ENCODE measurements at places on chromosomes 5 and 9.

- no peak for DNase-seq
Measured at GRCh38 chr9:124973807-124974206, 32.9 kb upstream of the GOLGA1 start.

DNA sequence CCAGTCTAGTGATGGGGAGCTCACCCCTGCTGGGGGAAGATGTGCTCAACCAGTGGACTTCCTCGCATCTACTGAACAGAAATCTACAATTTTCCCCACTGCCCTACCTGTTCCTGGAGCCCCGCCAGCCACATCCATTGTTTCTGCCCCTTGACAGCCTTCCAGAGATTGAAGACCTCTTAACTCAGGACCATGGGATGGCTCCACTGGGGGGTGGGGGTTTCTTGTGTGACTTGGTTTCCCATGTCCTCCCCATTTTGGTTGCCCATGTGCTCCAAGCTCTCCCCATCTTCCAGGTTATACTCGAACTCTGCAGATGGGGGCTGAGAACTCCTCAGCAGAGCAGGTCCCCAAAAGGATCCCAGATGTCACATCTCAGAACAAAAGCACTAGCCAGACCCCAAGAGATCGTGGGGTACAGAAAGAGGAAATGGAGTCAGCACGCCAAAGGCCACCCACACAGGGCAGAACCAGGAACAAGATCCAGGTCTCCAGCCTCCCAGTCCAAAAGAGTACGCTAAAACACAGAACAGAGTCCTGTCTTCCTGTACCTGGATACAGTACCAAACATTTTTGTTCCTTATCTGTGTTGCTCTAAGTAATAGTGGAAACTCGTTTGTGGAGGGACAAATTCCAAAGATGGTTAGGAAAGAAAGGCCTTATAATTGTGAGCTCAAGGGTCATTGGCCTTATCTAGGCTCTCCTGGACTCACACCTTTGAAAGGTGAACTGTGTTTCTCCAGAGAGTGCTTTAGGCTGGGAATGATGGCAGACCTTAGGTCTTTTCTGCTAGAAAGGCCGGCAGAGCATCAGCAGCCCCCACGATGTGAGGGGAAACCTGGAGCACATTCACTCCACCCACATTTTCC is 15.8 kb downstream of the CORO2A start:
- no peak for DNase-seq

GRCh38 chr5:51387884-51388275 is 4.6 kb downstream of the ISL1 start:
- no peak for DNase-seq

- DNase-seq: no peak
Measured at GRCh38 chr9:75715360-75715759, 175.1 kb upstream of the PCSK5 start.

DNA sequence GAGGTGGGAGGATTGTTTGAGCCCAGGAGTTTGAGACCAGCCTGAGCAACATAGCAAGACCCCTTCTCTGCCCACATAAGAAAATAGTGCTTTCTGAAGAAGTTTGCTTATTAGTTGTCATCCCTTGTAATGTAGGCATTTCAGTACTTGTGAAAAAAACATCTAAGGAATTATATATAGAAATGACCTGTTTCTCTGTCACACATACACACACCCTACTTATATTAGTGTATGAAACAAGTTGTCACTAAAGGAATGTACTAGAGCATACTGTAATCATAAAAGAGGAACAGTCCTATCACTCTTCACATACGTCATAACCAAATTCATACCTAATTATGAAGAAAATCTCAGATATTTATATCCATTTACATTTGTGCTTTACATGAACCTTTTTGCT is 122.0 kb downstream of the NIPBL start:
- DNase-seq: no peak

DNA sequence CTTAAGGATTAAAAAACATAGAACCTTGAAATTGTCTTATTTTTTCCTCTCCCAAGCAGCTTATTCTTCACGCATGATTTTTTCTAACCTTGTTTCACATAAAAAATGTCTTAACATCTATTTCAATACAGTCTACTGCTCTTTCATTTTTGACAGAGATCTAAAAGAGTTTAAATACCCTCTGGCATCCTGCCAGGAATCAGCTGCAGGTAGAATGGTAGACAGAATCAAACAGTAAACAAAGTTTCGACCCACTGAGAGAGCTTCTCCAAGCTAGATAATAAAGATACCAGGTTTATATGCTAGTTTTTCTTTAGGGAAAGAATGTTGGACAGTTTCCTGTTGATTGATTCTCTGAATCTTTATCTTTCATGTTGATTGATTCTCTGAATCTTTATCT is 555.8 kb upstream of the CDH9 start:
- no peak for DNase-seq

- no peak for DNase-seq
Measured at GRCh38 chr9:95092262-95093072, 225.0 kb downstream of the FANCC start.

DNA sequence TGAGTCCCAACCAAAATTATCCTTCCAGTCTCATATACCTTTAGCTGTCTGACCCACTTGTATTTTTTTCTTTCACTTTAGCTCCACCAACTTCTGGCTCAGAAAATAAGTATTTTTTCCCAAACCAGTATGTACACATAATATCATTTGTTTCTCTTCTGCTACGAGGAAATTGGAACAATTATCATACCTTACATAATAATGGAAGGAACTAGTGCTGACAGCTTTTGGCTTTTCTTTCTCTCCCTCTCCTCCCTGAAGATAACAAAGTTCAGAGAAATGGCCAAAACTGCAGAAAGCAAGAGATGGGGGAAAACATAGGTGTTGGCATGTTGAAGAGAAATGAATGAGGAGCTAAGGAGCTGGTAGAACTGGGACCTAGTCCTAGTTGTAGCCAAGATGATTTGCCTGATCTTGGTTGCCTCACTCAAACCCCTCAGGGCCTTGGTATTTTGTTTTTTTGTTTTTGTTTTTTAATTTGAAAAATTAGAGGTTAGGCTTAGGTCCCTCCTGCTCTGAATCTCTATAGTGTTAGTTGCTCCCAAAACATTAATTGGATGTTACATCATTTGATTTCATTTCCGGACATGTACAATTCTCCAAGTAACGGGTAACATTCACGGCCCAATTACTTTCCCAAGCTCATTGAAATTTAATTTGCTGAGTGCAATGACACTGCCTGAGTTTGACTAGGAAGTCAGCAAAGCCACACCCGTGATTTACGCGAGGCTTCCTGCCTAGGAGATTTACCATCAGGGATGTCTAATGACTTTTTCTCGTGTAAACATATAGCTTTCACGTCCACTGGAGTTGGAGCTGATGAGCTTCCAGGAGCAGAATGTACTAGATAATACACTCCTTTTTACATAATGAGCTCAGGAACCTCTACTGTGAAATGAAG is 291.6 kb downstream of the TLE1 start:
- no peak for DNase-seq

DNA sequence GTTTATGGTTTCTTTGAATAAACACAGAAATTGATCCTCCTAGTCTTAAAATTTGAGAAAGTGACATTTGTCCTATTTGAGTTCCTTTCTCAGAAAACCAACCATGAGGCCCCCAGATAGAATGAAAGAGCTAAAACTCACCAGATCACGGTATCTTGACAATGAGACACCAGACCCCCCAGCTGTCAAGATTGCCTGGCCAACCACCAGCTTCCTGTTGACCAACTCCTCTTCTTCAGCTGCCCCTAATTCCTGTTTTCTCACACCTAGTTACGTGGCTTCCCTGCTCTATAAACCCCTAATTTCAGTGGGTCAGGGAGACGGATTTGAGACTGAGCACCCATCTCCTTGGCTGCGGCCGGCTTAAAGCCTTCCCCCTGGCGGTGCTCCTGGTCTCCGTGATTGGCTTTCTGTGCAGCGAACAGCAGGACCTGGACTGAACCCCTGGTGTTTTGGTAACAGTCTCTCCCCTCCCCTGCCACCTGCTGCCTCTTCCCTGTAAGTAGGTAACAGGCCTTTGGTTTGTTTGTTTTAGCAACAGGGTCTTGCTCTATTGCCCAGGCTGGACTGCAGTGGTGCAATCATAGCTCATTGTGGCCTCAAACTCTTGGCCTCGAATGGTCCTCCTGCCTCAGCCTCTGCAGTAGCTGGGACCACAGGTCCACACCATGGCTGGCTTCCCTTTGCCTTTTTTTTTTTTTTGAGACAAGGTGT is 4.8 kb upstream of the ENTPD2 start:
- no peak for DNase-seq

DNA sequence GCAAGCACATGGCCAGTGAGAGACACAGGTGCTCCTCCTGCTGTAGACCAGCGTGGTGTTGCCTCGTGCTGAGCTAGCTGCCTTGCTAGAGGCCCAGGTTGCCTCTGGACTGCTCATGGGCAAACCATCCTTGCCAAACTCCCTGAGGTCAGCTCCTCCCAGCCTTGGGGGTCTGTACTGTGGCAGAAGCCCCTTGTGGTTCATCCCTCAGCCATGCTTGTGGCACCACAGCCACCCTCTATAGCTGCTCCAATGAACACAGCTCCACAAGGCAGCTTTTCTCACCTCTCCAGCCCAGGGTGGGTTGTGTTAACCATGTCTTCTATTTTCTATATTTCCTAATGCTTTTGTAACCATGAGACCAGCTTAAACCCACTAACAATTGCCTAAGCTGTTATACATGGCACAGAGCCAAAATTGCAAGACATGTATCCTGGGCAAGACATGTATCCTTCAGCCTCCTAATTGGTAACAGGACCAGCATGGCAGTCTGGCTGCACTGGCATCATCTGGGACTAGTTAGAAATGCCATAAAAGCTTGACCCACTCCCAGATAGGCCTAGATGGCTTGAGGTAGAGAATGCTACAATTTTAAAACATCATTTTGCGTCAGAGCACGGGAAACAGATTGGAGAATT is 183.1 kb upstream of the S1PR3 start:
- DNase-seq: no peak

DNA sequence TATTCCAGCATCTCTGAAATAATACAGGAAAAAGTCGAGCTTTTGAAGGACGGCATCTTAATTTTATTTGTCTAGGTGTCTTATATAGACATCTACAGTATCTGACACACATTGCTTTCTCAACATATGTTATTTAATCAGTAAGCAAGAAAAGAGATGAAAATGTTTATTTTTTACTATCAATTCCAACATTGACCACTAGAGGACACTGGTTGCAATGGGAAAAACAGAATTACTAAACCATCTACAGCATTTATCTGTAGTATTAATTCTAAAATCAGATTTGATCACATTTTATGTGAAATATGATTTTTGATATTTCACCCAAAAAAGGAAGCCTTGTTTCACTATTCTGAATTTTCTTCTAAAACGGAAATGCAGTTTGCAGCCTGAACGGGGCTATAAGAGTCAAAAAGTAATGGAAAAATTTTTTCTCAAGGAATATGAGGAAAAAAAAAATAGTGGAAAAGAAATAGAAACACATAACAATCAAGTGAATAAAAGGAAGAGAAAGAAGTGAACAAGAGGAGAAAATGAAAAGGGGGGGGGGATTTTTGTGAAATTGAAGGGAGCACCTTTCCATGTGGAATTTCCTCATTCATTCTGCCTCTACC is 98.6 kb downstream of the OSTF1 start:
- DNase-seq: no peak

- no peak for DNase-seq
Measured at GRCh38 chr9:120815075-120815474, 21.9 kb upstream of the FBXW2 start.

DNA sequence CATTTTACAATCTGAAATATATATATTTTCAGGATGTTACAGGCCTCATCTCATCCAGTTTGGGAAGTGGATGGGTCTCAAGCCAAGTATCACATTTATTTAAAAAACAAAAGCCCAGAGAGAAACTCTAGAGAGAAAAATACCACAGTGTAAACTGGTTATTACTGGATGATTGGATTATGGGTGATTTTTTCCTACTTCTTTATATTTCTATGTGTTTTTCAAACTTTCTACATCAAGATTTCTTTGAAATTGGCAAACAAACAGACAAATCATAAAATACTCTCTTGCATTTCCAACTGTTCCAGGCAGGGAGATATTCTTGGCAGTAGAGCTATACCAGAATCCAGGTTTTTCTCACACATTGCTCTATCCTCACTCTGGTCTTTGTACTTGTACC is 116.0 kb upstream of the SMIM23 start:
- no peak for DNase-seq

DNA sequence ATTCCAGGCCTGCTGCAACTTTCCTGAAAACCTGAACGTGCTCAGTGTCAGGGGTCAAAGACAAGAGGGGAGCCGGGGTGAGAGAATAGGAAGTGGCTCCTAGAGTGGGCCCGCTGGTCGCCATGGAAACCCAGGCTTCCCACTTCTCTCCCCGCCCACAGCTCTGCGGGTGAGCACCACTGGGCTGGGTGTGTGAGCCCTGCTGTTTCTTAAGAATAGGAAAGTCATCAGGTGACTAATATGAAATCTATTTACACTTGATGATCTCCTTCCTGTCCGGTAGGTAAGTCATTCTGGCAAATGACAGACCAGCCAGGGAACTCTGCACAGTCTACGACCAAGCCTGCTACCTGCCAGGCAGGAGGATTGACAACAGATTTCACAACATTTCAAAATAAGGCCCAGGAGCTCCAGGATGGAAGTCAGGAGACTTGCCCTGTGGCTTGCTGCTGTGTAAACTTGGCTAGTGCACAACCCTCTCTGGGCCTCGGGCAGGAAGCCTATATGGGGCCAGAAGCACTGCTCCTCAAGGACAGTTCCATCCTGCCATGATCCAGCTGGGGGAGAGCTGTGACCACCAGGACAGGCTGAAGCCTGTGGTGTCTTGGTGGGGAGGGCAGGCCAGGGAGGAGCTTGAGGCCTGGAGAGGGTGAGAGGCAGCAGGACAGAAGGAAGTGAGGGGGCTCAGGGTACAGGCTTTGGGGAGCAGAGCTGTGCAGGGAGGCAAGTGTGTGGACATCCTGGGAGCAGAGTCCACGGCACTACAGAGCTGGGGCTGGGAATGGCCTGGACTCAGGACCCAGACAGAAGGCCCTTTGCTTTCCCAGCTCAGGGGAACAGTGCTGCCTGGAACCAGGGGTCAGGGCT is 60.6 kb downstream of the SHB start:
- peak; percentile 89 for DNase-seq

DNA sequence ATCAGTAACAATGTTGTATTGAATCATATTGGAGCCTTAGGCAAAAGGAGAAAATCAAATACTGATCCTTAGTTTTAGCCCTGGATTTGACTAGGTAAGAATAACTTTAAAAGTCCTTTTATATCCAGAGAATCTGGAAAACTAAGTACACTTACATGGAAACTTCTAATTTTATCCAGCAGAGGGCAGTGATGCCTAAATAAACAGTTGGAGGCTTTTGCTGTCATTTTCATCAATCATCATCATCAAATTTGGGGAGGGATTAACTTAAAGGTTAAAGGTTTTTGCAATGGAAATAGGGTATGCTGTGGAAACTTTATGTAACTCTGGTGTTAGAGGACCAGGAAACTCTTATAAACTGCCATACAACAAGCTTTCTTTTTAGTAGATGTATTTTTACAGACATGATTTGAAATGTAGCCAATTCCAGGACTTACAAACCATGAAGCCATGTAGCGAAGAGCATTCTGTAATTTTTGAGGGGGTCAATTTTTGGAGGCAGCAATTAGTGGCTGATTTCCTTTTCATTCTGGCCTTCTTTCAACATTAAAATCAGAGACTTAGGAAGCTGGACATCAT is 112.7 kb downstream of the OSTF1 start:
- no peak for DNase-seq
